ENCODE measurements at places on chromosomes 3 and 15.

- no peak for DNase-seq
These were observed 9.2 kb upstream of the TMEM212 start for GRCh38 chr3:171833789-171834460.

GRCh38 chr3:27646896-27647295, 75.2 kb downstream of the EOMES start:
- DNase-seq: no peak

DNA sequence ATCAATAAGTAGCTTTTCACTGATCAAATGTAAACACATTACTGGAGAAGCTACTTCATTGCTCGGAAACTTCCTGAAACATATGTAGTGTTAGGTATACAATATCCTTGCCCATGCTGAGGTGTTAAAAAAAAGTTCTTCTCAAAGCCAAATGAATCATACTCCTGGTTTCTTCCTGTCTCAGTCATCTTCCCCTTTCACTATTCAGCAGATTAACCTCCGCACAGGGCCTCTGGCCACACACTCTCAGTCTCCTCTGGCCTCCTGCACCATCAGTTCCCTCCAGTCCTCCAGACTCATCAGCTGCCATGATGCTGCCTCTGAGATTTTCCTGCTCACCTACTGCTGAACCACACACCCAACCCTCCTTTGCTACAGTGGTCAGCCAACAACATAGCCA, 70.5 kb upstream of the BOC start:
- no peak for DNase-seq

DNA sequence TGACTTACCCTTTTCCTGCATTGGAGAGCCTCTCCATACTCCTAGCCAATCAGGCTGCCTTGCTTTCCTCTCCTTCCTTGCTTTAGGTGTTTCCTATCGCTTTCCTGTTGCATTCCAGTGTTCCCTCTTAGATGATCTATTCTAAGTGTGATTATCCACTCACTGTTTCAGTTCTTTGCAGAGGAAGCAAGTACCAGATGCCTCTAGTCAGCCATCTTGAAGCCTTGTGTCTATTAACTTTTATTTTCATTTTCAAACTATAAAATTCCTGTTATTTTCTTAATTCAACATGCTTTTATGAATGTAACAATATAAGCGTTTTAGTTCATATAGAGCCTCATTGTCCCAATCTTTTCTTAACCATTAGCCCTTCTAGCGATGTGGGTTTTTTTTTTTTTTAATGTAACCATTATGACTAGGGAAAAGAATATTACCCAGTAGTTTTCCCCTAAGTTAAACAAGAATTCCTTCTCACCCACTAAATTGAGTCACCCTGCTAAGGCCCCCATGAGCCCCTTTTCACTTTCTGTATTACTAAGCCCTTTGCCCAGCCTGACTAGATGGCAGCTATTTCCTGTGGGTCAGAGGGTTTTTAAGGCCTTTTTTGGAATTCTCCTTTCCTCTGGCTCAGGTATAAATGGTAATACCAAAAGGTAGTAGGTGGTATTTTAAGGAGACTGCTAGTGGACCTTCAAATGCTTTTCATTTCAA, 229.4 kb upstream of the CTNNB1 start:
- no peak for DNase-seq

GRCh38 chr3:192331749-192332385, 395.5 kb downstream of the FGF12 start:
- no peak for DNase-seq

DNA sequence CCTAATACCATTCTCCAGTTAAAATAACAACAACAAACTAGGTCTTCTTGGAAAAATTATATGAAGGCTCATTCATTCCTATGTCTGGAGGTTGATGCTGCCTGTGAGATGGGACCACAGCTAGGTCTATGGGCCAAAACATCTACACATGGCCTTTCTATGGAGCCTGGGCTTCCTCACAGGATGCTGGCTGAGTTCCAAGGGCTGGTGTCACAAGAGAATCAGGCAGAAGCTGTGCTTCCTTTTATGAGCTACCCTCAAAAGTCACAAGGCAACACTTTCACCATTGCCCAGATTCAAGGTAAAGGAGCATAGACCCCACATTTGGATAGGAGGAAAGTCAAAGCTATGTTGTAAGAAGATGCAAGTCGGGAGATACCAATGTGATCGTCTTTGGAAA, 4.6 kb upstream of the RTP2 start:
- no peak for DNase-seq

- DNase-seq: no peak
These were observed 72.8 kb downstream of the CLDN1 start for GRCh38 chr3:190249414-190249813.

DNA sequence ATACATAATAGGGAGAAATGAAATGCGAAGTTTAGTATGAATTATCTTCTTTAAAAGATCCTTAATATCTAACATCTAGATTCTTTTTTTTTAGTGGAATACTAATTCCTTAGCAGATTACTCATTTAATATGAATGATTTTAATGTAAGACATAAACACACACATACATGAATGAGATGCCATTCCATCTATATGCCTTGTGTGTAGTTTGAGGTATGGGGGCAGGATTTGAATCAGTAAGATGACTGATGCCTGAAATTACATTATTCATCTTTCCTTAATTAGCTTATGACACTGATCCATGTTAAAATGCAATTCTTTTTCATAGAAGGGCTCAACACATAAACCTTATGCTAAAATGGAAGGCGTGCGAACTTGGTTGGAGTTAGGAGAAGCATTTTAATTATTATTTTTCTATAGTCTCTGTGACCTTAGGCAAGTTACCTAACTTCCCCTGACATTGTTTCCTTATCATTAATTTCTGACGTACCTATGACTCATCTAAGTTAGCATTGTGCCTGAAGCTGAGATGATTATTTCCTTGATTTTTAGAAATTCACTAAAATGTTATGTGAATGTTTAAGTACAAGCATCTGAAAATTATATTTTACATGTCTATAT, 10.8 kb upstream of the BNIP2 start:
- DNase-seq: no peak

DNA sequence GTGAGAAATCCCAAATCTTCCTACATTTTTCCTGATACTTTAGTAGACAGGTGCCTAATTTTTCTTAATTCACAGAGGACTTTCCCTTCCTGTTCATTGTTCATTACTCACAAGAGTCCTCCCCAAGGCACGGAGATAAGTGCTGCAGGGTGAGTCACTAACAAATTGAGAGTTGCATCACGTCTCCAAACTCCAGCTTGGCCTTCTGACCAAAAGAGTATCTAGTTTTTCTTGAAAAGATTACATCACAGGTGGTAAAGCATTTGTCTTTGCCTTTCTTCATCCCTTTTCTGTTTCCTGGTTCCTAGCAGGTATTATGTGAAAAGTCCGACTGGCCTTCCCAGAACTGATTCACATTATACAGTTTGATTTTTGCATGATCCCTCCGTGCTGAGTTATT, 24.9 kb upstream of the RASGRP1 start:
- no peak for DNase-seq

GRCh38 chr15:80174017-80174746, 21.4 kb downstream of the FAH start:
- no peak for DNase-seq

- DNase-seq: no peak
These were observed 26.2 kb downstream of the IFT80 start for GRCh38 chr3:160372780-160373179.

DNA sequence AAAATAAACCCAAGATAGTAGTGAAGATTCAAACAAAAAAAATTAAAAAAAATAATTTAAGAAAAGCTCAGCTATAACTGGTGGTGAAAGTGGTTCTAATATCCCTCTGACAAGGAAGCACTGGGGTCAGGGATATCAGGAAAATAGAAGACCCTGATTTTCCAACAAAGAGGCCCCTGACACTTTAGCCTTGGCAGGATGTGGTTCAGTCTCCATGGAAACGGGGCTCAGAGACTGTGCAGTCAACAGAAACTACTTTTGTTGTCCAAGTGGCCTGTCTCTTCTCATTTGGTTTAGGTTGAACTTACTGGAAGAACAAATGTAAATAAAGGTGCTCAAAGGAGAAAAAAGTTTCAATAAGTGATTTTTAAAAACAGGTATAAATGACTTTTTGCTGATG, 27.2 kb downstream of the INTS14 start:
- DNase-seq: no peak

- no peak for DNase-seq
These were observed 25.2 kb downstream of the EOMES start for GRCh38 chr3:27696906-27697305.

DNA sequence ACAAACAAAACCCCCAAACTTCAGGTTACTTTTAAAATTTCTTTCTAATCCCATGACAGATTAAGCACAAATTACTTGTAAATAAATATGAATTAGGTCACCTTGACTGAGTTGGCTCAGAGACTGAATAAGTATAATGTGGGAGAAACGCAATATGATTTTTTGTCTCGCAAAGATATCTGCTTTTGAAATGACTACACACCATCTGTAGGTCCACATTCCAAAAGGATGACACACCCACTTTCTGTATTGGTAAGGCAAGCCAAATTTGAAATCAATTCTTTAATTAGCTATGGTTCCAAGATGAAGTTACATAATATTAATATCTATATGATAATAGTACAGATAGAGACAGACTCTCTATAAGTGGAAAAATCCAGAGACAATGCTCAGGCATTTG, 66.9 kb upstream of the CSPG5 start:
- DNase-seq: no peak

DNA sequence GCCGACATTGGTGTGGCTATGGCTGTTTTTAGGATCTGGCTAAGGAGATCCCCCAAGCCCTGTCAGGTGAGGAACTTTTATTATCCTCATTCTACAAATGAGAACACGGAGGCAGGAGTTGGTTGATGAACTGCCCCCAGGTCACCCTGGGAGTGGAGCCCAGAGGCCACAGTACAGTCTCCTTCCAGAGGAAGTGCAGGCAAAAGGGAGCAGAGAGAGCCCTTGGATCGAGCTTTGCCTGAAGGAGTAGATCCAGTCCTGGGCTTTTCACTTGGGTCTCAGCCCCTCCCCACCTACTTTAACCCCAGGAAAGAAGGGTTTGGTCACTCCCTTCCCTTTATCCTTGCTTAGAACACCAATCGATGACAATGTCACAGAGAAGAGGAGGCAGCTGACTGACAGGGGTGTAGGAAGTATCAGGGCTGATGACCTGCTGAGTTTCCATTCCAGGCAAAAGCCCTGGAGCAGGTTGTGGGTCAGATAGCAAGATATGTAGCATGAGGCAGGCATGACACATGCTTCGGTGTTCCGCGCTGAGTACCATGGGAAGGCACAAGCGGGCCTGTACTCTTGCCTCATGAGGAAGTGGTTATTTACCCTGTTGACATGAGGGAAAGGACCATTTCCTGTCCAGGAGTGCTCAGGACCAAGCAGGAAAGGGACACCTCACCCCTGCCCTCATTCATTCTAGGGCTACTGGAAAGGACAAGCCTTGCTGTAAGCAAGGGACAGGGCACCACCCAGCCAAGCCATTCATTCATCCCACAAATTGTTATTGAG, 5.8 kb upstream of the PLA2G4D start:
- DNase-seq: no peak

DNA sequence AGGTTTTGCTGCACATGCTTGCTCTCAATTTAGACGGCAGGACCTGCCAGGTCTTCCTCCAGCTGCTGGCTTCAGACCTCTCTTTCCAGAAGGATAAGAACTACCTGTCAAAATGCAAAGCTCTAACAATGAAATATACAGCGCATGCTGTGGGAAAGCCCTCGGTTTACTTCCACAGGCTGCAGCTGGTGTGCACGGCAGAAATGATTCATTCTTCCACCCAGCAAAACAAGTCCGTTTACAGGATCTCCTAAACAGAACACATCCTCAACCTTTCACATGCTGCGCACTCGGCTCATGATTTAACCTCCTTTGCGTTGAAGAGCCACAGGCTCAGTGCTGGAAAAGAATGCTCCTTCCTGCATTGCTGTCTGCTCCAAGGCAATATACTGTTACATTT, 92.4 kb upstream of the WNT5A start:
- DNase-seq: no peak

DNA sequence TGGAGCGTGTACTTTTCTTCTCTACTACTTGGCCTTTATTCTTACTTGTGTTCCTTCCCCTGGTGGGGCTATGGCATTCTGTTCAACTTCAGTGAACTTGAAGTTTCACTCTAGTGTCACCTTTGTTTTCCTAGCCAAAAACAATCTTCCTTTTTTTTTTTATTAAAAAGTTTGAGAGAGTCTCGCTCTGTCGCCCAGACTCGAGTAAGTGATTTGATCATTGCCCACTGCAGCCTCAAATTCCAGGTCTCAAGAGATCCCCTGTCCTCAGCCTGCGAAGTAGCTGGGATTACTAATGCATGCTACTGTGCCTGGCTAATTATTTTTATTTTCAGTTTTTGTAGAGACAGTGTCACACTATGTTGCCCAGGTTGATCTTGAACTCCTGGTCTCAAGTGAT, 124.8 kb downstream of the SST start:
- DNase-seq: no peak

GRCh38 chr15:63880744-63881143, 47.0 kb upstream of the HERC1 start:
- no peak for DNase-seq

DNA sequence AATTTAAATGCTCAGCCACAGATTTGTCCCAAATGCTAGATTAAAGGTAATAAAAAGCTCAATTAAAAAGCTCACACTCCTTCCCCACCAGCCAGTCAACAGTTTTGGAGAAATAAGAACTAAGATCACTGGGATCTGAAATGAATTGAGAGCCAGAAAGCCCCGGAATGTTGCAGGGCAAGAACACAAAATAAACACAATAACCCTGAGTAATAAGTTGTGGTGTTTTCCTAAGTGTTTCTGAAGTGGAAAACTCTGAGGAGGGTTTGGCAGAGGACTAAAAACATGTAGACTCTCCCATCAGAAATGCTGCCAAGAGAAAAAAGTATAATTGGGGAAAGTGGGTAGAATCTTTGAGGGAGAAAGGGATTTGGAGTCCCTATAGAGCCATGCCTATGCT, 127.8 kb downstream of the ABI3BP start:
- DNase-seq: no peak

GRCh38 chr15:42632105-42632675, 56.8 kb downstream of the STARD9 start:
- DNase-seq: no peak

GRCh38 chr3:16295298-16295890, 30.4 kb downstream of the OXNAD1 start:
- no peak for DNase-seq

GRCh38 chr3:47359323-47359722, 21.5 kb upstream of the PTPN23 start:
- no peak for DNase-seq

GRCh38 chr15:68791431-68792283, 29.0 kb downstream of the ANP32A start:
- DNase-seq: no peak

- no peak for DNase-seq
These were observed 5.3 kb downstream of the SCN5A start for GRCh38 chr3:38644016-38644661.

- DNase-seq: no peak
These were observed 768.5 kb upstream of the CFAP20DC start for GRCh38 chr3:59818033-59818918.

DNA sequence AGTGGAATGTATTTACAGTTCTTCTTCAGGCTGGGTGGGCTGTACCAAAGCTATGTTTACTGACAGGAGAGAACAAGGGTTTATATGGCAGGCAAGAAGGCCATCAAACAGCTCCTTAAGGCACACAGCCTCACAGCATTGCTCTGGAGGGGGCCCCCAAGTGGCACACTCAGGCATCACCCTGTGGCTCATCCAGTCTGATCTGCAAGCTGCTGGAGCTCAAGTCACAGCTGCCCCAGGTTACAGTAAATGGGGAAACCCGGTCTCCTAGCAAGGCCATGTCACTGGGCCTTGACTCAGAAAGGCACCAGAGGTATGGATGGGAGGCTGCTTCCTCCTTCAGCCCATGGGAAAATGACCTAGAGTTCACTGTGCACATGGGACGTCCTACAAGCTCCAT, 67.5 kb downstream of the TFG start:
- DNase-seq: no peak
